Transverse colon (tissue), 4 donors: ENCODE measurements at places on chromosomes 2 and 18.
A peak's percentile ranks its signal among the peaks of the same experiment; 100 is the strongest.

DNA sequence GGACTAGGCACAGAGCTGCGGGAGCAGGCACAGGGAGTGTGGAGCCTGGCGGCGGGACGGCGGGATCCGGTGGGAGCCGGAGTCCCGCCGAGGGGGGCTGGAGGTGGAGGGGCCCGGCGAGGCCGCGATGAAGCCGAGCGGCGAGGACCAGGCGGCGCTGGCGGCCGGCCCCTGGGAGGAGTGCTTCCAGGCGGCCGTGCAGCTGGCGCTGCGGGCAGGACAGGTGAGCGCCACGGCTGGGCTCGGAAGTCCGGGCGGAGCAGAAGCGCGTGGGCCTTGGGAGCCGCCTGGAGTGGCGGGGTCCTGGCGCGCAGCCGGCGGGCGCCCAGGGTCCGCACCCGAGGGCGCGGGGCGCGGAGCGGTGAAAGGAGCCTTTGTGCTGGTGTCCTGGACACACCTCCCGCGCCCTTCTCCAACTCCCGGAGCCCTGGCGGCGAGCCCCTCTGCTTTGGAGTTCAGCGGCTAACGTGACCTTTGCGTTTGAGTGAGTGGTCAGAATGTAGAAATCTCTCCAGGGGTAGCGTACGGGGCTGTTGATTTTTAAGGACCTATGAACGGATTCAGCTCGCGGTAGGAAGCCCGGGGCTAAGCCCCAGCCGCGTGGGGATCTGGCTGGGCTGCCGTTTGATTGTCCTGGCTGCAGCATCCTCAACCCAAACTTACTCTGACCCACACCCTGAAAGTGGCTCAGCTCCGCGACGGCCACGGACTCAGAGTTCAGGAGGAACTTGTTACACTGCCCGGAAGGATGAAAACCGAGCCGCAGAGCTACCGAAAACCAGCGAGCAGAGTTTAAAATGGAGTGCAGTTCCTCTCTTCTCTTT lies 448 bp downstream of the IMPA2 start:
- H3K27ac ChIP-seq = peak overlapping the region; percentile 99
- peak overlapping the region; percentile 94 for H3K4me3 ChIP-seq
- peak; percentile 66 for DNase-seq
- no peaks in the 10 kb centered on the region for H3K27me3 ChIP-seq
- no peaks in the 10 kb centered on the region for H3K36me3 ChIP-seq

DNA sequence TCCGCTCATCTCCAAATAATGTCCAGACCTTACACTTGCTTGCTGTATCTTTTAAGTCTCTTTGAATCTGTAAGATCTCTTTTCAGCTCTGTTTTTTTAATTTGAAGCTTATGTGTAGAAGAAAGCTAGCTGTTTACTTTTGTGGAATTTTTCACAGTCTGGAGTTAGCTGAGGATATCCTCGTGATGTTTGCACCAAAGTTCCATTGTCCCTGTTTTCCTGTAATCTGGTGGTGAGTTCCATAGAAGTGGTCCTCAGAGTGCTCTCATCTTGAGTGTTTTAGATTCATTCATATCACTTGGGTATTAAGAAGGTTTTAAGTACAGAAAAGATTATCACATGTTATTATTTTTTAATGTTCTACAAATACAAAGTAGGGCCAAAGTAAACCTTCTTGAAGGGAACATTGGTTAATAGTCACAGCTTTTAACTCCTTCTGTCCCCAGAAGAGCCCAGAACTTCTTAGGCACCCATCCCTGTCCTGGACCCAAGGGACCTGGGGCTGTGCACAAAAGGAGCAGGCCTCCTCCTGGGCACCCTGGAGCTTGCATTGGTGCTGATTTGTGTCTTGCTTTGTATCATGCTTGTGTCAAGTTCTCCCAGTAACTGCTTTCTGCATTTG lies 15.0 kb downstream of the MLPH start:
- H3K4me1 ChIP-seq = no peaks in the 10 kb centered on the region
- H3K36me3 ChIP-seq = no peaks in the 10 kb centered on the region
- H3K4me3 ChIP-seq = no peak overlapping the region
- DNase-seq = no peak
- H3K27me3 ChIP-seq = no peaks in the 10 kb centered on the region

DNA sequence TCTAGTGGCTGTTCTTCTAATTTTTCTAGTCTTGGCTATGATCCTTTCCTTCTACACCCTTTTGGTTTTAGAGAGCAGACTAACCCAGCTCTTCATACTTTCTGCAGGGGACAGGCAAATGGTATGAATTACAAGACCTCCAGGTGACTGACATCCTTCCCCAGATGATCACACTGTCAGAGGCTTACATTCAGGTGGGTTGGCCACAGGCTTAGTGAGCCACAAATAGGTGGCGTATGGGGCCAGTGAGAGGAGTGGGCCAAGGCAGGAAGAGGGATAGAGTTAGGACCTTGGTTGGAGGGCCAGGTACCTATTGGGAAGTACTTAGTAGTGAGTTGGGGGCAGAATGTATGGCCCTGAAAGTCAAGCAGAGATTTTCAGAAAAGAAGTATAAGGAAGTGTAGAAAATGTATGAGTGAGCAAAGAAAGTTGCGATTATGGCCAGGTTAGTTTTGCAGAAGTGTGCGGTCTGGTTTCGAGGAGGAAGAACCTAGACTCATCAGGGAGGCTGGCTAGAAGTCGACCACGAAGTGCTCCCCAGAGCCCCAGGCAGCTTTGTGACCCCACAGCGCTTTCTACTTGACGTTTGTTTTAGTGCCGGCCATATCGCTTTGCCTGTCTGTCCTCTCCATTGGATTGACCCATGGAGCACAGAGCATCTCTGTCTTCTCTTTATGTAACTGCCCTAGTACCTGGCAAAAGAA lies 20.0 kb downstream of the SFTPB start:
- H3K27me3 ChIP-seq = no peaks in the 10 kb centered on the region
- no peak overlapping the region for H3K27ac ChIP-seq
- no peak overlapping the region for H3K4me3 ChIP-seq
- DNase-seq = no peak

DNA sequence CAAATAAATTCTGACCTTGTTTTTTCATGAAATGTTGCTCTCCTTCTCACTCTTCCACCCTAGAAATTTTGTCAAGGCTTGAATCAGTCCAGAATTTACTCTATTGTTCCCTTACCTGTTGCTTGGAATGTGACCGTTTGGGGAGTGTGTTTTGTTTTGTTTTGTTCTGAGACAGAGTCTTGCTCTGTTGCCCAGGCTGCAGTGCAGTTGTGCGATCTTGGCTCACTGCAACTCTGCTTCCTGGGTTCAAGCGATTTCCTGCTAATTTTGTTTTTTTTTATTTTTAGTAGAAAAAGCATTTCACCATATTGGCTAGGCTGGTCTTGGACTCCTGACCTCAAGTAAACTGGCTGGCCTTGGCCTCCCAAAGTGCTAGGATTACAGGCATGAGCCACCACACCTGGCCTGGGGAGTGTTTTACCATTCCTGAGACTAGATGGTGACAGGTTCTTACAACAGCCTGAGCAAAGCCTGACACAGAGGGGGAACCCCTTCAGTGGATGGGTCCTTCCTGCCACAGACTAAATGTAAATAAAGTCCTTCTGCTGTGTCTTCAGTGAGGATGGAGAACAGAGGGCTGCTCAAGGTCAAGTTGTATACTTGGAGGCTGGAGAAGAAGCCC lies 52.0 kb downstream of the HAUS1 start:
- H3K4me1 ChIP-seq = no peaks in the 10 kb centered on the region
- no peak for DNase-seq
- H3K27me3 ChIP-seq = no peaks in the 10 kb centered on the region
- H3K4me3 ChIP-seq = no peak overlapping the region
- no peaks in the 10 kb centered on the region for H3K36me3 ChIP-seq
- no peak overlapping the region for H3K27ac ChIP-seq

DNA sequence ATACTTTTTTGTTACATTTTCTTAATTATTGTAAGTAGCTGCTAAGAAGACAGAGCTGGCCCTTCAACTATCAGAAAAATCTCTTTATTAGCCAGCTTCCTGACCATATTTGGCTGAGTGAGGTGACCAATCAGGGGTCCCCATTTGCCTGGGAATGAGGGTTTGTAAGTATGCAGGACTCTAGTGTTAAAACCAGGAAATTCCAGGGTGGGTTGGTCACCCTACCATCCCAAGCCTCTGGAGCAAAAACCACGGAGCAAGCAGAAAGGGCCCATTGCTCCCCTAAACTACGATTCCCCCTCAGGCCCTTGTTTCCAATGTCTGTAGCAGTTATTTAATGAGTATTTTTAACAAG lies 165.6 kb upstream of the NCKAP5 start:
- no peaks in the 10 kb centered on the region for H3K36me3 ChIP-seq
- no peak overlapping the region for H3K4me3 ChIP-seq
- H3K27ac ChIP-seq = no peak overlapping the region
- DNase-seq = no peak
- no peaks in the 10 kb centered on the region for H3K4me1 ChIP-seq

DNA sequence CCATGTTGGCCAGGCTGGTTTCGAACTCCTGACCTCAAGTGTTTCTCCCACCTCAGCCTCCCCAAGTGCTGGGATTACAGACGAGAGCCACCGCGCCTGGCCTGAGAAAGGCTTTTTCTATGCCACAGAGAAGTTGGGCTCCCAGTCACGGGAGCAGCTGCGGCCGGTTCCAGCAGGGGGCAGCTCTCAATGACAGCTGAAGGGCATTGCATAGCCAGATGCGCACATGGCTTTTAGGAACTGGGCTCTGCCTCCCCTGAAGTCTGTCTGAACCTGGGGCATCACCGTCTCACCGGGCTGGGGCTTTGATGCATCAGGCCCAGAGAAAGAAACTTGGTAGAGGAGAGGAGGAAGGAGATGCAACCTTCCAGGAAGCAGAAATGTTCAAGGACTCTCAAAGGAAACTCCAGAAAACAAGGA lies 84.2 kb upstream of the LAPTM4A start:
- H3K36me3 ChIP-seq = no peaks in the 10 kb centered on the region
- H3K4me3 ChIP-seq = no peak overlapping the region
- H3K27me3 ChIP-seq = no peaks in the 10 kb centered on the region
- no peaks in the 10 kb centered on the region for H3K4me1 ChIP-seq
- H3K27ac ChIP-seq = peak overlapping the region; percentile 22

- no peak overlapping the region for H3K27ac ChIP-seq
- peaks cover 37% of the 10 kb centered on the region for H3K4me1 ChIP-seq
- DNase-seq = peak; percentile 22
- H3K4me3 ChIP-seq = no peak overlapping the region
- H3K36me3 ChIP-seq = no peaks in the 10 kb centered on the region
- H3K27me3 ChIP-seq = peaks cover 48% of the 10 kb centered on the region
Measured at GRCh38 chr18:8754995-8755960, 49.9 kb downstream of the MTCL1 start.

DNA sequence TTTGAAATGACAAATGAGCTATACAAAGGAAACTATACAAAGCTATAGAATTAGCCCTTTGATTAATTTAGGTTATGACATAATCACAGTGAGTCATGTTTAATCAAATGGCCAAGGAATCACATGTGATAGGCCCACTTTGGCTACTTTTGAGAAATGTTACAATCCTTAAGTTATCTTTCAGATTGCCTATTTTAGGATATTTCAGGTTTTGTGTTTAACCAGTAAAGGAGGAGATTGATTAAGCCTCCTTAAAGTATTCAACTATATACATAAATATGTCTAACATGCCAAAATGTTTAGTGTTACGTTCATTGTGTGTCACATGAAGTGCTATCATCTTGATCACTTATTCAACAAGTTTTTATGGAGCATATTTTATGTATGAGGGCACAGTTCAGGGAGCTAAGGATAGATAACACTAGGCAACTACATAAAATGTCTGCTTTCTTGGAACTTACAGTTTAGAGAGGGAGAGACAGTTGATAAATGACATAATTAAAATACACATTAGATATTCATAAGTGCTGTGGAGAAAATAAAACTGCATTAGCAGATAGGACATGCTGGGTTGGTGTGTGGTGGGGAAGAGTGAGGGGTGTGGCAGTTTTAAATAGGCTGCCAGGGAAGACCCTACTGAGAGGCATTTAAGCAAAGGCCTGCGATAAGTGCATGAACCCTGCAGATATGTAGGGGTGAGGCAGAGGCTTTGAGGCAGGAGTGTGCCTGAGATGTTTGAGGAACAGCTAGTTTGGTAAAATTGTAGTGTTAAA lies 77.2 kb downstream of the LTBP1 start:
- no peak for DNase-seq
- H3K36me3 ChIP-seq = no peaks in the 10 kb centered on the region
- peaks cover 15% of the 10 kb centered on the region for H3K4me1 ChIP-seq
- no peaks in the 10 kb centered on the region for H3K27me3 ChIP-seq

- no peaks in the 10 kb centered on the region for H3K36me3 ChIP-seq
- H3K4me1 ChIP-seq = no peaks in the 10 kb centered on the region
- no peak overlapping the region for H3K4me3 ChIP-seq
- no peak for DNase-seq
- H3K27me3 ChIP-seq = no peaks in the 10 kb centered on the region
- no peak overlapping the region for H3K27ac ChIP-seq
Measured at GRCh38 chr18:79139206-79139605, 70.0 kb downstream of the ATP9B start.

- H3K4me3 ChIP-seq = no peak overlapping the region
- H3K27me3 ChIP-seq = no peaks in the 10 kb centered on the region
- peaks cover 4% of the 10 kb centered on the region for H3K4me1 ChIP-seq
- peaks cover 12% of the 10 kb centered on the region for H3K36me3 ChIP-seq
- peak; percentile 30 for DNase-seq
Measured at GRCh38 chr2:86072271-86072858, 33.3 kb downstream of the POLR1A start.

- H3K27me3 ChIP-seq = no peaks in the 10 kb centered on the region
- H3K4me1 ChIP-seq = no peaks in the 10 kb centered on the region
- H3K4me3 ChIP-seq = no peak overlapping the region
Measured at GRCh38 chr2:119888680-119889079, 124.2 kb upstream of the EPB41L5 start.

DNA sequence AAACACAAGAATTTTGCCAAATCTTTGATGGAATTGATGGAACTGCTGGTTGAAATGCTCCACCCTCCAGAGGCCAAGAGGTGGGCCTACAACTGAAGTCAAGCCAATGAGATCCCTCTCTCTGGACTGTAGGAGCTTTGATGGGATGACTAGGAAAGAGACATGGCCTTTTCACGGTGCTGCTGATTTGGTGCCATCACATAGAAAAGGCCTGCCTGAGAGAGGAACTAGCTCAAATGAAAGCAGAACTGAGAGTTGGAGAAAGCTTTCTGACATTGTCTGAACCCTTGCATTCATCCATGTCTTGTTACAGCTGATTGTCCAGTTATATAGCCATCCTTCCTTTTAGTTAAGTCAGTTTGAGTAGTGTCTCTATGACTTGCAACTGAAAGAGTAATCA lies 283.8 kb upstream of the LYPD1 start:
- no peak overlapping the region for H3K27ac ChIP-seq
- DNase-seq = no peak
- H3K36me3 ChIP-seq = no peaks in the 10 kb centered on the region
- no peaks in the 10 kb centered on the region for H3K4me1 ChIP-seq
- no peaks in the 10 kb centered on the region for H3K27me3 ChIP-seq

GRCh38 chr2:230828272-230828961 lies 36.3 kb upstream of the ITM2C start:
- H3K4me1 ChIP-seq = peaks cover 16% of the 10 kb centered on the region
- peaks cover 35% of the 10 kb centered on the region for H3K27me3 ChIP-seq
- no peaks in the 10 kb centered on the region for H3K36me3 ChIP-seq
- peak; percentile 57 for DNase-seq
- H3K27ac ChIP-seq = no peak overlapping the region

GRCh38 chr2:232994446-232994845 lies 18.6 kb downstream of the NGEF start:
- no peaks in the 10 kb centered on the region for H3K36me3 ChIP-seq
- H3K4me3 ChIP-seq = no peak overlapping the region
- H3K27ac ChIP-seq = no peak overlapping the region
- H3K4me1 ChIP-seq = no peaks in the 10 kb centered on the region
- DNase-seq = no peak

- no peaks in the 10 kb centered on the region for H3K4me1 ChIP-seq
- no peaks in the 10 kb centered on the region for H3K36me3 ChIP-seq
Measured at GRCh38 chr2:50529600-50530218, 502.2 kb downstream of the NRXN1 start.

GRCh38 chr2:96963316-96963715 lies 23.1 kb downstream of the FAM178B start:
- no peak overlapping the region for H3K4me3 ChIP-seq
- H3K27ac ChIP-seq = peak overlapping the region; percentile 9
- no peak for DNase-seq
- H3K27me3 ChIP-seq = no peaks in the 10 kb centered on the region
- H3K4me1 ChIP-seq = peaks cover 15% of the 10 kb centered on the region
